ENCODE measurements at places on chromosomes 1 and 21.

- DNase-seq, result no peak
These were observed 288.4 kb downstream of the SMYD3 start for GRCh38 chr1:246218686-246219085.

- no peak for DNase-seq
These were observed 11.3 kb upstream of the PTPRC start for GRCh38 chr1:198627436-198628066.

DNA sequence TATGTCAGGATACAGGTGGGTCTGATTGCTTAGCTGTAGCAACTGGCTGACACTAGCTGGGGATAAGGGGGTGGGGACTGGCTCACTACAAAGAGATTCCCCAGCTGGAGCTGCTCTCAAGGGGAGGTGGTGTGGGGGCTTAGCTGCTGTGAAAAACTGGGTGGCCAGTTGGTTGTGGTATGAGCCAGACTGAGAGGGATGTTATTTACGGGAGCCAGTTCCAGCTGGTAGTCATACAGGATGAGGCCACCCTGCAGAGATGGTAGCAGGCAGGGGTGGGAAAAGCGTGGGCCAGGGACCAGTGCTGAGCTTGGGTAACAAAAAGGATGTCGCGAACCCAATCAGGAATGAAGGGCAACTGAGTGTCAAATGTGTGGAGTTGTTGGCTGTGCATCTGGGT, 204.0 kb upstream of the C21orf91 start:
- DNase-seq, result no peak

- DNase-seq, result no peak
These were observed 529 bp downstream of the EGLN1 start for GRCh38 chr1:231421546-231421970.
